ENCODE measurements at places on chromosomes 12 and 14.

- DNase-seq = no peak
These were observed 43.3 kb downstream of the IQSEC3 start for GRCh38 chr12:109872-110271.

DNA sequence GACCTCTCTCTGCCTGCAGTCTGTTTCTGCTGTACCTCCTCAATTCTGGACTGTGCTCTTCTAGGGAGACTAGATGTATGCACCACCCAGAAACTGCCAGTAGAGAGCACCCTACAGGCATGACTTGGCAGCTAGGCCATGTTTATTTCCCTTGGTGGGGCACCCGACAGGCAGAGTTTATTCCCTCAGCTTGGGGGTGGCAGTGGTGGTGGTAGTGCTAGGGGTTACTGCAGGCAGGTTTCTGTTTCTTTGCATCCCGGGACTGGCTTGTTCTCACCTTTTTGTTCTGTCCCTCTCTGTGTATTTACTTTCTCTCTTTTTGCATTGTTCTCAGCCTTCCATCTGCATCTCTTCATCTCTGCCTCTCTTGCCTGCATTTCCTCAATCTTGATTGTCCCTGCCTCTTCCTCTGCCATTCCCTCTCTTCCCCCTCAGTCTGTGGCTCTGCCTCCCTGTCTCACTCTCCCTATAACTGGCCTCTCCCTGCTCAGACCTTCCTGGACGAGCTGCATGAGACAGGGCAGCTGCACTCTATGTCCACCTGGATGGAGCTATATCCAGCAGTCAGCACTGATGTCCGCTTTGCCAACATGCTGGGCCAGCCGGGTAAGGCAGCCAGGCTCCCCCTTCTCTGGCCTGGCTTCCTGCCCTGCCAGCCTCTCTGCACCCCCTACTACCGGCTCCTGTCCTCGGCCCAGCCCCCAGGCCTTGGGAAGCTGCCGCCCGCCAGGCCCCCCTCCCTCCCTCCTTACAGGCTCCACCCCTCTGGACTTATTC, 13.8 kb downstream of the PRPF40B start:
- peak; percentile 35 for DNase-seq

- DNase-seq = no peak
These were observed 263.4 kb upstream of the PLEKHG7 start for GRCh38 chr12:92439420-92439805.

- no peak for DNase-seq
These were observed 146.4 kb downstream of the FOXN3 start for GRCh38 chr14:89270439-89271227.

DNA sequence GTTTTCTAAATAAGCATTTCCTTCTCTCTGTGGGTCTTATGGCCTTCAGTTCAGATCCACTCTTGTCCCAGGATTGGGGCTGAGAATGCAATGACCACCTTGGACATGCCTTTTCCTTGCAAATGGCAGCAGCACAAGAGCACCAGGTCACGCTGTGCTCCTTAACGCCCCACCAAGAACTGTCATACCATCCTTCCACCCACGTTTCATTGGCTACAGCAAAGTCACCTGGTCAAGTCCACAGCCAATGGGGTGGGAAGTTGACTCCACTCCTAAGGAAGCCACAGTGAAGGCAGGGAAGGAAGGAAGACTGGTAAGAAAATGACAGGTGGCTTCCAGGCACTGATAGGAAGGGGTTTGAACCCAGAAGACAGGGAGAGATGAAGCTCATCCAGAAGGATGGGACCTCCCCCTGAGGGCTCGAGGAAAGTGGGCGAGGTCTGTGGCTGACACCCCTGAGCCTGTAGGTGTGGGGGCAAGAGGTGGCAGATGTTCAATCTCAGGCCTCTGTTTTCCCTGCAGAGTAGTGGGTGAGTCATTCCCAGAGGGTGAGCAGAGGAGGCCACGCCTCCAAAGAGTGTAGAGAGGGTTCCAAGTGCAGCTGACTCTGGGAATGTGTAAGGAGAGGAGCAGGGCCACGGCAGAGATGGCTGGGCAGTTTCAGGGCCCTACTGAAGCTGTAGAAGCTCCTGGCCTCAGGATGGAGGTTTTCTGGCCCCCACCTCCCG, 113.5 kb upstream of the VRK1 start:
- no peak for DNase-seq

DNA sequence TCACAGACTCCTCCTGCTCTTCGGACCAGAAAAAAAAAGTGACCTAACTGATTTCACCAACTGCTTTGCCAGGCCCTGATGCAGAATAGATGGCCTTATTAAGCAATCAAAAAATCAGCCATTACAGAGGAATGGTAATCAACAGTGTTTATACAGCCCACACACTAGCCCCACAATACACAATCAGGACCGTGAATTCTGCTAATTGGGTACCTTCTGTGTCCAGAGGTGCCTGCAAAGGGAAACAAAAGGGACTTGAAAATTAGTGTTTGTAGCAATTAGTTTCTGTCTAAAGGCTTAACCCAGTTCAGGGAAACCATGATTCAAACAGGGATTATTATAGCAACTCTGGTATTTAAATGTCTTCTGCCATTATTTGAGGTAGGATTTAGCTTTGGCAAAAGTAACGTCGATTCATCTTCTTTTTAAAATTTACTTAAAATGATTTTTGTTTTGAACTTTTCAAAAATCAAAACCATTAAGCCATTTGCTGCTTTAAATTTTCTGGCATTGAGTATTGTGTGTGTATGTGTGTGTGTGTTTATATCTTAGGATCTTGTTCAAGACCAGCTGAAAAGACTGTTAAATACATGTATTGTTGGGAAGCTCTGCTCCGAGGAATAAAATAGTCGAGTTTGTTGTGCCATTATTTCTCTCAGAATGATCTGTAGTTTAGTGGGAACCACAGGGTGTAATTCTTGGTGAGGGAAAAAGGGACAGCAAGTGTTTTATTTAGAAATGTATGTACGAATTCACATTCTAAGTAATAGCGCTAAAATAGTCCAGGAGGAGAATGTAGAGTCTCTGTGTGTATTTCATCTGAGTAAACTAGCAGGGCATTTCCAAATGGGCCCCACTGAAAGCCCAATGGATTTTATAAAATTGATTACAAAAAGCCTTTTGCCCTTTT, 156.1 kb downstream of the PTCSC3 start:
- no peak for DNase-seq

DNA sequence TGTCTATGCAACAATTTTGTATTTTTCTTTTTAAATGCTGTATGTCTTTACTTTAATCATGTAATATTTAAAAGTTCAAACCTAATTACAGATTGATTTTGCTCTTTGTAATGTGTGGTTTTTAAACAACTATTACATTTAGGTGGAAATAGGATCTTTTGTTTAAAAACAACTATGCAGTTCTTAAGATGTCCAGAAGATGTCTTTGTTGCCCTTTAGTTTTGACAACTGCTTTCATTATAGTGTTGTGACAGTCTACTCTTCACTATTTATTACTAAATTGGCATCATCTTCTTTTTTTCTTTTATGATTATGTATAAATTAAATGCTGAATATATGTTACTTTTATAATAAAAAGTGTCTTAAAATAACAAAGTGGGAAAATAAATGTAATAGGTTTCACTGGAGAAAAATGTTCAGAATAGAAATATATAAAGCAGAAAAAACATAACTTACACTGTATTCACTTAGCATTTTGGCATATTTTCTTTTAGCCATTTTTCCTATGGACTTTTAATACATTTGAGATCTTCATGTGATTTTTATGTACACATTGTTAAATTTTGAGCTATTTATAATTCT, 27.1 kb upstream of the PCNX4 start:
- no peak for DNase-seq

GRCh38 chr12:42716491-42716891, 126.9 kb upstream of the PRICKLE1 start:
- DNase-seq = no peak

- DNase-seq = no peak
These were observed 44.8 kb downstream of the SLC17A8 start for GRCh38 chr12:100401660-100402059.

DNA sequence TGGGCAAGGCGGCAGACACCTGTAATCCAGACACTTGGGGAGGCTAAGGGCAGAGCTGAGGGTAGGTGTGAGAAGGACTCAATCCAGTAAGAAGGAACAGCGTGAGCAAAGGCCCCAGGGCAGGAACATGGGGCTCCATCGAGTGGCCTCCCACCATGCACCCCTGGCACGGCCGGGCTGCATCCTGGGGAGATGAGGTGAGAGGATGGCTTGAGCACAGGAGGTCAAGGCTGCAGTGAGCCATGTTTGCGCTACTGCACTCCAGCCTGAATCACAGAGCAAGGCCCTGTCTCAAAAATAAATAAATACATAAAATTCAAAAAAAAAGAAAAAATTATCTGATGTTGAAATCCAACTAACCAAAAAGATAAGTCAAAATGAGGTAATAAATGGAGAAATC, 58.5 kb downstream of the ARL6IP4 start:
- no peak for DNase-seq

DNA sequence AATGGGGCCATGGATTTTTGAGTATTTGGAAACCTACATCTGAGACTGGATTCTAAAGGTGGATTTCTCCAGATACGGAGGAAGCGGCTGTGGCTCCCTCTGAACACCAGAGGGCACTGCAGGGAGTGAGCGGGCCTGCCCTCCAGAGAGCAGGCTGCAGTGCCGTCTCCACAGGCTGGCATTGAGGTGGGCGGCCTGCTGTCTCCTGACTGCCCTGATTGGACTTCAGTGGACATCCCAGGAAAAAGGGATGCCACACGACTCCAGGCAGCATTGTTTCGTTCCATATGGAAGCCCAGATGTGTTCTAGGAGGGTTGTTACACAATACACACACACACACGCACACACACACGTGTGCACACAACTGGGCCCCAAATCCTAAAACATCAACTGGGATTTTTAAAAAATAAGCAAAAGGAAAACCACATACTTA, 20.9 kb upstream of the ANO2 start:
- peak; percentile 30 for DNase-seq

- peak; percentile 12 for DNase-seq
These were observed 47.9 kb downstream of the PPP1R12A start for GRCh38 chr12:79886917-79887519.

DNA sequence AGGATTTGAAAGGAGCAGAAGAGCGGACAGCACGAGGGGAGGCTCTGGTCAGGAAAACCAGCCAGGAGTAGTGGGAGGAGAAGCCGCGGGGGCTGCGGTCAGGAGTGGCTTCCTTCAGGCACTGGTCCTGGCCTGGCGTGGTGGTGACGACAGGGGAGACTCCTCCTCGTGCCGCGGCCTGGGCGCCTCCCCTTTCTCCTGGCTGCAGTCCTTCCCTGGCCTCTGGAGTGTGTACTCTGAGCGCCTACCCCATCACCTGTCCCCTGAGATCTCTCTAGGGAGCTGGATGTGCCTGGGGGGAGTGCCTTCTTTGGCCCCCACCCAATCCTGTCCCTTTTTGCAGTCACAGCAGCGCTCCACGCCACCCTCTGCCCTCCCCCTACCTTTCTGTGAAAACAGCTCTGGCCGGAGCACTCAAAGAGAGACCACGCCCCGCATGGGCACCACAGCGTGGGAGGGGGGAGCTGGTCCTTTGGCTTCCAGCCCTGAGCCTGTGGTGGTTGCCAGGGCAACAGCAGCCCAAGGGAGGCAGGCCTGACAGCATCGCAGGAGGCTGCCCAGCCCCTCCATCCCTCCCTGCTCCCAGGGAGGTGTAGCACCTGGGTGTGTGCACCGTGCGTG, 125.9 kb downstream of the CALM1 start:
- no peak for DNase-seq

- DNase-seq = peak; percentile 94
These were observed at the start of gene ARHGDIB for GRCh38 chr12:14961466-14962152. ARHGDIB (minus strand) TSS chr12:14961601; CDS start chr12:14950712, 10,889 bp downstream.

DNA sequence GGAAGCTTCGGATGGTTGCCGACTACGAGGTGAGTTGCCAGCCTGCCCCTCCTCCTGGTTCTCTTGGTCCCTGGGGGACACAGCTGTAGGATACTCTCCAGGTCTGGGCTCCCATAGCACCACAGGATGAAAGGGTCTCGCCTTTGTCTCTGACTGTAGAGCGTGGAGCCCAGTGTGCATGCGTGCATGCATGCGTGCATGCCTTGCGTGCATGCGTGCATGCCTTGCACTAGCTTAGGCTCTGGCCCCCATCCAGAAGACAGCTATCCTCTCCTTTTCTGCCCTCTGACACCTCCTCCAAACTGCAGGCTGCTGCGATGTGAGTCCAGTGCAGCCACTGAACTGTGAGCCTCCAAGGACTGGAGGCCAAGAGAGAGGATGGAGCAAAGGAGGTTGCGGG, 19.1 kb downstream of the NGB start:
- no peak for DNase-seq

GRCh38 chr12:3662521-3662921, 90.4 kb downstream of the CRACR2A start:
- DNase-seq = peak; percentile 3

- no peak for DNase-seq
These were observed 106.8 kb downstream of the ESR2 start for GRCh38 chr14:64187331-64187730.

DNA sequence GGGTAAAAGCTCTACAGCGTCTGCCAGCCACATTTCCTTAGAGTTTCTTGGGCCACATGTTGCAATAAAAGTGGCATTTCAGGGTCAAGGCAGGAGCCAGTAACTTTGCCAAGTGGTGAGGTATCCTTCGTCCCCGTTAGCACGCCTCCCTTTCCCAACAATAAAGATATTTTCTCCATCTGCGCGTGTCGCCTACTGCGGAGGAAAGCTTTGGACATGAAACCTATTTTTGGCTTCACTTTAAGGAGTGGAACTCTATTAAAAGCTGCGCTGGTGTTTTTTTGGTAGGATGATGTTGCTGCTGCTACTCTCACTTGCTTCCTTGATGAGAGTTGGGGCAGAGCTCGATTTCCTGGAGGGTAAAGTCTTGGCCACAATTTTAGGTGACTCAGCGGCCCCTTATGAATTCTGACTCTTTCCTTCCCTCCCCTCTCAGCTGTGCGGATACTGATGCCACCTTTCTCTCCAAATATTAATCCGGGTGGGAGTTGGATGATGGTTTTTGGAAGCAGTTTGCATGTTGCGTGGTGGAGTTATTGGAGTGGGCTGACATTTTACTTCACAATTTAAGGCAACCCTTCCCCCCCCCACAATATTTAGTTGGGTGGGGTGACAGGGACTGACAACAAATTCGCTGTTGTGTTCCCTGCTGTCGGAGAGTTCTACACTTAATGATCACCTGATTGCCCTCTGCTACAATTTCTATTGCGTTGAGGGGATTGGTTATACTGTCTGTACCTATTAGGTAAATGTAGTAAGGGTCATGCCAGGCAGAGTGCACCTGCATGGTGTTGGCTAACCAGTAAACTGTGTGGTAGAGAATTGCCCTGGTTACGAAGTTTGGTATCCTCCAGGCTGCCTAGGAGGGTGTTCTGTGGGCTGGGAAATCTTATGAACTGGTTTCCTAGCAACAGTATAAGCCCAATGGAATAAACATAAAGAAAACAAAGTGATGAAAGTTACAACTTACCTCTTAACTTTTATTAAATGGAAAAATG, 1.1 kb downstream of the CCDC91 start:
- no peak for DNase-seq
